Gastrocnemius medialis (tissue), 4 donors: ENCODE measurements at places on chromosomes 13 and 19.

GRCh38 chr13:63288576-63288975 lies 1872.9 kb upstream of the PCDH20 start:
- no peak for DNase-seq

- DNase-seq: no peak
These were observed 16.9 kb downstream of the IZUMO4 start for GRCh38 chr19:2113439-2114211.

GRCh38 chr19:5826531-5827341 lies 12.8 kb downstream of the FUT6 start:
- DNase-seq: no peak

DNA sequence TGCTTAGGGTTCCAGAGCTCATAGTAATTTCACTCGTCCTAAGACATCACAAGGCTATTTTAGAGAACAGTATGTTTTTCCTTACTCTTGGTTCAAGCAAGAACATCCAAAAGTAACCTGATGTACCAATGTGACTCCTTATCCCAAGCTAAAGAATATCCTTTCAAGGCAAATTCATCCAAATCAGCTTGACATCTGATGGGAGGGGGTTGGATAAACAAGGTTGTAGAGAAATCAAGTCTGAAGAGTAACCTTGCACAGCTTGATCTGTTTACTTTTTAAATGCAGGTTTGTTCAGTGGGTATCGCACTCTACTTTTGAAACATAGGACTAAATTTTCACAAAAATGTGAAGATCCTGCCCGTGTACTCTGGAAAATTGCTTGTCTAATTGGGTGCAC lies 201.2 kb downstream of the GGACT start:
- no peak for DNase-seq

- DNase-seq: no peak
These were observed 22.6 kb downstream of the THSD1 start for GRCh38 chr13:52383366-52383765.

DNA sequence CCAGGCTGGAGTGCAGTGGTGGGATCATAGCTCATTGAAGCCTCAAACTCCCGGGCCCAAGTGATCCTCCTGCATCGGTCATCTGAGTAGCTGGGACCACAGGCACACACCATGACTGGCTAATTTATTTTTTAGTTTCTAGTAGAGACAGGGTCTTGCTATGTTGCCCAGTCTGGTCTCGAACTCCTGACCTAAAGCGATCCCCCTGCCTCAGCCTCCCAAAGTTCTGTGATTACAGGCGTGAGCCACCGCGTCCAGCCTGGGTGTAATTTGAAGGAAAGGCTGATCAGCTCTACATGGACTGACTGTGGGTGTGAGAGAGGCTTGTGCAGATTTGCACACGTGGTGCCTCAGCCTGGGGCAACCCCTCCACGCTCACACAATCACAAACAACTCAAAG lies 31.1 kb downstream of the ADGRL1 start:
- no peak for DNase-seq

DNA sequence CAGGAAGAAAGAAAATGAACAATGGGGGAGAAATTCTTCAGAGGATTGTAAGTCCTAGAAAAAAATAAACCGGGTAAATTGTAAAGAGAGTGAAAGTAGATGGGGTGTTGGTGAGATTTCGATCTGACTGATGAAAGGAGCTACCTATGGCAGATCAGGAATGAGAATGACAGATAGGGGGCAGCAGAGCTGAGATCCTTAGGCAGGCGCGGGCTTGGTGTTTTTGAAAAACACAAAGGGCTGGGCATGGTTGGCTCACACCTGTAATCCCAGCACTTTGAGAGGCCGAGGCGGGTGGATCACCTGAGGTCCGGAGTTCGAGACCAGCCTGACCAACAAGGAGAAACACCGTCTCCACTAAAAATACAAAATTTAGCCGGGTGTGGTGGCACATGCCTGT lies 1468.6 kb upstream of the SLC10A2 start:
- DNase-seq: no peak

DNA sequence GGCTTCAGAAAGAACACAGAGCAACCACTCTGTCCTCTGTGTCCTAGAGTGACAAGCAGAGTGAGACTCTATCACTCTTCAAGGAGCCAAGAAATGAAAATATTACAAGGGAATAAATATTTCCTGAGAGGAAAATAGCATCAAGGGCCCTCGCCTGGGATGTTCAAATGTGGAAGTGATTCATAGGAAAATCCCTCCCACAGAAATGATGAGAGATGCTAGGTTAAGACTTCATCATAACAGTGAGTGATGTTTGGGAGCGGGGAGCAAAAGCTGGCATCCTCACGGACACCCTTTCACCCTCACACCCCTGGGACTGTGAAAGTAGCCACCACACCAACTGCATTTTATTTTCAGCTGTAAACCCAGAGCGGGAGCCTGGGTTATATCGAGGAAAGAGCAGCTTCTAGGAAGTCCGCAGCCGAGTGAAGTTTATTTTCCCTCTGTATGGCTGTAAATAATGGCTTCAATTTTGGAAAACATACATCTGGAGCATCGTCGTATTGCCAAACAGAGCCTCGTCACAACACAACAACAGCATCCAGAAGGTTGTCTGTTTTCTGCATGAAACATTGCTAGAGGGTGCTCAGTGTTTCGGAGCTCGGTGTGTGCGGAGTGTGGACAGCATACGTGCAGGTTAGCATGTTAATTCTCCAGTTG lies 54.8 kb downstream of the DLEU7 start:
- DNase-seq: no peak

DNA sequence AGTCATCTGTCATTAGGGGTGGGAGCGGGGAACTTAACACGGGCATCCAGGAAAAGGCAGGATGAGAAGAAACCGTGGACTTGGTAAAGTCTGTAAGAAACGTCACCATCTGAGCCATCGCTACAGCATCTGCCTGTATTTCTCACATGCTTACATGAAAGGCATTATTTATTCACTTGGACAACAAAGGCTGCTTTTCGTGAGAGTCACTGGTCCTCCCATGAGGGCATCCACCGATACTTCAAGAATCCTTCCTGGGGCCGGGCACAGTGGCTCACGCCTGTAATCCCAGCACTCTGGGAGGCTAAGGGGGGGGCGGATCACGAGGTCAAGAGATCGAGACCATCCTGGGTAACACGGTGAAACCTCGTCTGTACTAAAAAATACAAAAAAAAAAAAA lies 16.1 kb downstream of the ZNF446 start:
- DNase-seq: no peak

DNA sequence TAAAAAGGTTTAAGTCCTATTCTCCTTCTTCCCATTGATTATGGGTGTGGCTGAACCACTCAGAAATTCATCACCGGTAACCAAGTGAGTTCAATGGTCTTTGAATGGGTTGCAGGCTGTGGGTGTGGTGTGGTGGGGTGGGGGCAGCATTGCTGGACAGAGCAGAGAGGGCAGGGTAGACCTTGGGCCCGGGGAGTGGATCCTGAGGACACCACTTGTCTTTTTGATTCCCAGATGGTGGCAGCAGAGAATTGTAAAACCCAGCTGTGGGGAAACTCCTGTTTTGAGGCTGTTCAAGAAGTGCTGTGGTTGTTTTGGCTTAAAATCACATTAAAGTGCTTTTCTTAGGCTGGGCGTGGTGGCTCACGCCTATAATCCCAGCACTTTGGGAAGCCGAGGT lies 45.8 kb upstream of the RGCC start:
- no peak for DNase-seq

GRCh38 chr19:35085947-35086346 lies 29.7 kb upstream of the FXYD3 start:
- no peak for DNase-seq

GRCh38 chr13:44575741-44576350 lies at the start of gene TSC22D1:
TSS of gene TSC22D1 (minus strand) at chr13:44576330. CDS start at chr13:44576074, 256 bp downstream.
- no peak for DNase-seq

GRCh38 chr19:6068711-6069110 lies 41.6 kb downstream of the RFX2 start:
- no peak for DNase-seq

DNA sequence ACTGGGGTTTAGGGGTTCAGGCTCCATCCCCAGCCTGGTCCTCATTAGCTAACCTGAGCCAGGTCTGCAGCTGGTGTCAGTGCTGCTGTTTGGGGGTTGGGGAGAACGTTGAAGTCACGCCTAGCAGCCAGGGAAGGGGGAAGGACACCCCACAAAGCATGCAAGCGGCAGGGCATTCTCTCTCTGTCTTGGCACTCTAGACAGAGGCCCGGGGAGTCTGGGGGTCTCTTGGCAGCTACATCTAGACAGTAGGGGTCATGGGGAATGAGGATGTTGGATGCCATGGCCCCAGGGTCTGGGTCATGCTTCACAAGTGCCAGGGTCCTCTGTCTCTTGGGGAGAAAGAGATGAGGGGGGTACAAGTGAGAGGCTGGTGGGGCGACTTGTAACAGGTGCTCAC lies 2.6 kb downstream of the ERICH4 start:
- no peak for DNase-seq

DNA sequence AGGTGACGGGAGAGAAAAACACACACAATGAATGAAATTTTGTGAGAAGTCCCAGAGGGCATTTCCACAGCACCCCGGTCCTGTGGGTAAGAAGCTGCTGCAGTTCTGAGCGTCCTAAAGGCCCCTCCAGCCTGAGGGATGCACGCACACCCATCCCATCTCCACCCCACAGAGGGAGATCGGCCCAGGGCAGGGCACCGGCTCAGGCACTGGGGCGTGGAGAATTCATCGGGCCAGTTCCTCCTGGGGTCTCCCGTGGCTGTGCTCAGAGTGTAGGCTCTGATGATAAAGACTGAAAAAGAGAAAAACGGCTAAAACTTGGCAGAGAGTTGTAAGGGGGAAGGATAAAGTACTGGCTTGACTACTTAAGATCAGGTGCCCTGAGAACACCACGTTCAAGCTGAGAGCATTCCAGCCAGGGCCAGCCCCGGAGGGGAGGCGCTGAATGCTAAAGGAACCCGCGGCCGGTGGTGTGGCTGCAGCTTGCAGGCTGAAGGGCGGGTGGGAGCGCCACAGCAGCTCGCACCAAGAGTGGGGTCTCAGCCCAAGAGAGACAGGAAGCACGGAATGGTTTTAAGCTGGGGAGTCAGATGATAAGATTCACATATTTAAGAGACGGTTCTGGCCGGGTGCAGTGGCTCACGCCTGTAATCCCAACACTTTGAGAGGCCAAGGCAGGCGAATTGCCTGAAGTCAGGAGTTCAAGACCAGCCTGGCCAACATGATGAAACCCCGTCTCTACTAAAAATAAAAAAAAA lies 121.9 kb upstream of the SPACA7 start:
- DNase-seq: no peak

GRCh38 chr13:34816245-34816884 lies 125.7 kb upstream of the NBEA start:
- DNase-seq: no peak
